NCI-H146 (cell line): ENCODE measurements at places on chromosomes 11 and 22.
A peak's percentile ranks its signal among the peaks of the same experiment; 100 is the strongest.

DNA sequence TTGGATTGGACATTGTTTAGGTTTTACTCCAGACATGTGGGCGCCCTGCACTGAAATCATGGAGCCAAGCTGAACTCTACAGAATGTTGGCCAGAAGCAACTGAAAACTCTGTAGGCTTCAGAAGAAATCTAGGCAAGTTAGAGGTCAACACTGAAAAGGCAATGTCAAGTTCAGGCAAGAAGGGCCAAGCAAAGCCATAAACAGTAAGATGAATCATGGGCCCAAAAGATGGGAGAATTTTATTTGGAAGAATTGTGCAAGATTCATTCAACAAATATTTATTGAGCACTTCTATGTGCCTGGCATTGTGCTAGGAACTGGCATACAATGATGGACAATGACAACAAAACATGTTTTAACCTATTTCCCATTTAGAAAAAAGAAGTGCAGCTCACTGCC lies 10.9 kb downstream of the HOATZ start:
- no peak for DNase-seq

DNA sequence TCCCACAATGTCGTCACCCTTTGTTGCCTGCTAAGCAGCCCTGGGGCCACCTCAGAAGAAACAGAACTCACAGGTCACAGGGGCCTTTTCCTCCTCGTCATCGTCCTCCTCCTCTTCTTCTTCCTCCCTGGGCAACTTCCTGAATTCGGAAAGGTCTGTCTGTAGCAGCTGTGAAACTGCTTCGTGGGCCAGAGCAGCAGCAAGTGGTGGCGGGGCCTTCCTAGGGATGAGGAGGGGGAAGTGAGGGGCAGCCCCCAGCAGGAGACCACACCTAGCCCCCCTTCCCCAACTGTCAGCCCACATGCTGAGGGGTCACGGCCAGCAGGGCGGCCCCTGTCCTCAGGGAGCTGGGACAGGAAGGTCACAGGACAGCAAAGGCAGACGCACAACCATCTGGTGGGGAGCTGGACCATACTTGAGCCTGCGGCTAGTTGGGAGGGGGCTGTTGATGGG lies 13.2 kb downstream of the PPM1F start:
- no peak for DNase-seq

- peak; percentile 70 for DNase-seq
These were observed 155.6 kb upstream of the NCAM1 start for GRCh38 chr11:112805658-112806057.

DNA sequence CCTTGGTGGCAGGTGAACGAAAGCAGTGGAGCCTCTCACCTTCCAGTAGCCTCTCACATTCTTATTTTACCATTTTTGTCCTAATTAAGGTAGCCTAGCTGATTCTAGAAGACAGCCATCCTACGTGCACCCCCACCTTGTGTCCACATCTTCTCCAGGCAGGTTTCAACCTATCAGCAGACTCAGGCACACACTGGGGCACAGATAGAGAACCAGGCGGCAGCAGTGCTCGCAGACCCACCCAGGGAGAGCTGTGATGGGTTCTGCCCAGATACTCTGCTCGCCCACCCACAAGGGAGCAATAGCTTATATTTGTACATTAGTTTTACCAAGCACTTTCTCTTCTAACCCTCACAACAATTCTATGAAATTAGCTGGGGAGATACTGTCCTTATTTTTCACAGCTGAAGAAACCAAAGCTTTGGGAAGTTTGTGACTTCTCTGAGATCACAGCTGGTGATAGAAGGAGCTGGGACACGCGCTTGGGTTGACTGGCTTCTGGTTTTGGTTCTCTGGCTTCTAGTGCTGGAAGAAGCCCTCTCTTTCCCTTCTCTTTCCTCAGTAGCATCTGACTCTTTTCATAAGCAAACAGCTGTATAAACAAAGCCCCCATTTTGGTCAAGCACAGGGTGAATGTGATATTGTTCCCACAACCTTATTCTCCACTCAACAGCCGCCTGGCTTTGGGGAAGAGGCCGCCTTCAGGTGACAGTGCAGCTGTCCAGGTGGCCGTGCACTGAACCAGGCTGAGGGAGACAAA lies 36.9 kb downstream of the PPP2R1B start:
- DNase-seq: peak; percentile 65

DNA sequence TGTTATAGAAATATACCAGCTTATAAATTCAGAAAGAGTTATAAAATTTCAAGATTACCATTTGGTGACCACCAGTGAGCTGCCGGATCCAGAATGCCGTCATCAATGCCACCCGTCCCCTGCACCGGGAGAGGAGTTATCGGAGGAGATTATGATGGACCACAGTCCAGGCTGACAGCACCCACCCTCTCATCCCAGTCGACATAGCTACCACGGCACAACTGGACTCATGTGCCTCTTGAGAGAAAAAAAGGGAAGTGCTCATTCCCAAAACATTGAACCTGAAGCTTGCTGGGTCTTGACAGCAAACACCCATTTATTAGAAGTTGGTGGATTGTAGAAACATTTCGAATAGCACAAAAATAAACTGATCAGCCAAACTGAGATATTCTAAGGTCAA lies 1331.5 kb downstream of the TBC1D22A start:
- no peak for DNase-seq

DNA sequence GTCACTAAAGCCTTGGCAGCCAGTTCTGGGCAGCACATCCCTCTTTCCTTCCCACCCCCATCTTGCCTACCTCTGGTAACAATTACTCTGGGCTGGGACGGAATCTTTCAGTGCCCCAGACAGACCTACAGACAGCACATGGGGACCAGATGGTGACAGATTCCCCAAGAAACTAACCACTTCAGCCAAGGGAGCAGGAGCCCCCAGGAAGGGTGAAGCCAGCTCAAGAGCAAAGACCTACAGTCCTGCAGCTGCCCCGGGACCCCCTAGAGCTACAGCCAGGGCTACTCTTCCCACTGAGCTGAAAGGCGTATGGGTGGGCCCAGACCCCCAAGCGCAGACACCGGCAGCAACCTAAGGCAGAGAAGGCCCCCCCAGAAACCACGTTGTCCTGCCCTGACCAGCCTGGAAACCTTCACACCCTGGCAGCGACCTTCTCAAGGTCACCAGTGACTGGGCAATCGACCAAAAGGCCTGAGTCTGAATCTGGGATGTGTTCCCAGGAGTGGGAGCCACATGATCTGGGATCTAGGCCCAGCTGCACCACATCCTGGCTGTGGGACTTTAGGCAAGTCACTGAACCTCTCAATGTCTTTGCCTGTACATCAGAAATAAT lies 65.8 kb downstream of the LRRC32 start:
- no peak for DNase-seq
